Activated CD4-positive, CD25-positive, alpha-beta regulatory T cell (primary cell): ENCODE measurements at places on chromosomes 11 and 22.

GRCh38 chr11:2473361-2474058, 28.7 kb downstream of the KCNQ1 start:
- DNase-seq, result no peak

- no peak for DNase-seq
Measured at GRCh38 chr22:41636467-41636866, 15.4 kb downstream of the XRCC6 start.

- DNase-seq, result no peak
Measured at GRCh38 chr22:29469755-29470154, 10.3 kb upstream of the NEFH start.

- DNase-seq, result no peak
Measured at GRCh38 chr11:131672191-131672590, 301.8 kb downstream of the NTM start.

- DNase-seq, result no peak
Measured at GRCh38 chr11:131042041-131042390, 125.7 kb upstream of the SNX19 start.

DNA sequence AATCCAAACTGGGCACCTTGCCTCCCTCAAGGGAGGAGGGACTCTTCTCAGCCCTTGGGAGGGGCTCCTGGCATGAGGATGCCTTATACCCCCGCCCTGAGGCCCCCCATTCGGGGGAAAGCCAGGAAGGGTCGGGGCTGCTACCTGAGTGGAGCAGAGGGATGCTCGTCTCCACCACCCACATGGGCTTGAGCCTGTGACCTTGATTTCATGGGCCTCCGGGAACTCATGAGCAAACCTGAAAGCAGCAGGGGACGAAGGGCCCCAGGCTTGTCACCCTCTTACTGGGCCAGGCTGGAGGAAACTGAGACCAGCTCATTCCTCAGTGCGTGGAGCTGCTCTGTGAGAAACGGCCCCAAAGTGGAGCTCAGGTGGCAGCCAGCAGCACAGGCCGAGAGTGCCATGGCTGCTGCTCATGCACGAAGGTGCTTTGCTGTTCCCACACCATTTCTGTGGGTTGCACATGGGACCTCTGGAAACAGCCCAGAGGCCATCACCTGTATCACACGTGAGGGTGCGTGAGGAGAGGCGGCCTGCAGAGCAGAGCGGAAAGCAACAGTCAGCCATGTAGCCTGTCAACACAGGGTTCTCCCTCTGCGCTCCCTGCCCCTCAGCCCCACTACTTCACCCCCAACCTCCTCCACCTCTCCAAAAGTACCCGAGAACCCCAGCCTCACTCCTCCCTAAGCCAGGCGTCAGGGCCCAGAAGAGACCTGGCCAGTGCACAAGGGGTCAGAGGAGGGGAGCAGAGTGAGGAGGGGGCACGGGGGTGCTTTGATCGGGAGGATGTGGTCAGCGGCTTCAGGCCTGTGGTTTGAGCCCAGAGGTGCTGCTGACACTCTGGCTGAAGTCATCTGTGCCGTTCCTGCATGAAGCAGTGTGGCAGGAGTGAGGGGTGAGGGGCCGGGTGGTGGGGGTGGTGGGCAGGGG, 14.1 kb upstream of the IL2RB start:
- no peak for DNase-seq

GRCh38 chr11:20493340-20493739, 105.8 kb downstream of the PRMT3 start:
- DNase-seq, result no peak

GRCh38 chr11:85472953-85473352, 154.2 kb downstream of the DLG2 start:
- no peak for DNase-seq

DNA sequence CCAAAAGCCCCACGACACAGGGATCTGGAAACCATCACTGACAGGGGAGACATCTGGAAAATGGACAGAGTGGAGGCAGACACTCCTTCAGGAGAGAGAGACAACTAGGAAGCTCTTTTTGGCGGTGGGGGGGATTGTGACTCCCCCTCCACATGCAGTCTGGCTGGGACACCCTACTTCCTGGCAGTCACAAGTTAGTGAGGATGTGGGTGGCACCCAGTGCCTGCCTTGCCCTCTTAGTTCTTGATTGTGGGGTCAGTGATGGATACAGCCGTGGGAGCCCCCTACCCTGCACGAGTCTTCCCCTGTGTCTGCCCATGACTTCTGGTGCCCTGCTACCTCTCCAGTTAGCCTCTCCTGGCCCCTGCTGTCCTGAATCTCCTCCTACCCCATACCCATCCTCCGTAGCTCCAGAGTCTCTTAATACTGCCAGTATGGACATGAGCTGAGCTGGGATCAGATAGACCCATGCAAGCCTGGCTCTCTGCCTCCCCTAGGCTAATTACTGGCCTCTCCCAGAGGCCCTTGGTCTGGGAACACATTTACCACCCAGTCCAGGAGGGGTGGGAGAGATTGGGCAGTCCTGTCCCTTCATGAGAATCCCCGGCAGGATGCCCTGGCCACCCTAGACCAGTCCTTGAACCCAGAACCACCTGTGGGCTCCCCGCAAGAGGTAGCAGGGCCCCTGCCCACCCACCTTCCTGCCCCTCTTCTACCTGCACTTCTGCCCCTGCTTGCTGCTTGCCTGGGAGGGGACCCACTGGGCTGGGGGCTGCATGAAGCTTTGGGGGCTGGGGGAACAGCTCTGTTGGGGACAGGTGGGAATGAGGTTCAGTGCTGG, 22.8 kb downstream of the RHBDD3 start:
- DNase-seq, result no peak

DNA sequence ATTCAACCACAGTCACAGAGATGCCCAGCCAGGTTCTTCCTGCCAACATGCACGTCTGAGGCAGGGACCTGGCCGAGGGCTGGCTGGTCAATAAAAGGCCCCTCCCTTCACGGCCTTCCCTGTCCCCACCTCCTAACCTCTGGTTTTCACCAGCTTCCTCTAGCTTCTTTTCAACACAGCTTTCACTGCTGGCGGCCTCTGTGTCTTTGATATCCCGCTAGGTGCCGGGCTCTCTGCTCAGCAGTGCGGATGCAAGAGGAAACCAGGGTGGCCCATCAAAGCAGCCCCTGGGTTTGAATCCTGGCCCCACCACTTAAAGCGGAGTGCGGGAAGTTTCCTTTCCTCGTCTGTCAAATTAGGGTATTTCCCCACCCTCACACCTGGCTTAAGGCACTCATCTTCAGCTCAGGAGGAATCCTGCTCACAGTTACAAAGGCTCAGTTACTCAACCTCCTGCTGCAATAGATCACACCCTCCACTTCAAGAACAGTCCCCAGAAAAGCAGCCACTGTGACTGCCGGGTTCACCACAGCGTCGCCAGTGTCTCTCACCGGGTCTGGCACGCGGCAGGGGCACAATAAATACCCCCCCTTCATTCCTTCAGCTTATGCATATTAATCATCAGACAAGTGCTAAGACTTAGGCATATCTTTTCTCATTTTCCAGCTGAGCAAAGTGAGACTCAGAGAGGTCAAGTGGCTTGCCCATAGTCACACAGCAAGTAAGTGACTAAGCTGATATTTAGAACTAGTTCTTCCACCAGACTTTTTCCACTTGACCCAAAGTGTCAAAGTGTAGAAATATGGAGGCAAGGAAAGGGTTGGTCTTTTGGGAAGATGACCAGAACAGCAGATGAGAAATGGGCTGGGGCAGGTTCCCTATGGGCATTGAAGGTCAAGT, 45.7 kb downstream of the TXN2 start:
- peak; percentile 39 for DNase-seq

GRCh38 chr11:20762116-20762844, 92.9 kb downstream of the NELL1 start:
- DNase-seq, result no peak

DNA sequence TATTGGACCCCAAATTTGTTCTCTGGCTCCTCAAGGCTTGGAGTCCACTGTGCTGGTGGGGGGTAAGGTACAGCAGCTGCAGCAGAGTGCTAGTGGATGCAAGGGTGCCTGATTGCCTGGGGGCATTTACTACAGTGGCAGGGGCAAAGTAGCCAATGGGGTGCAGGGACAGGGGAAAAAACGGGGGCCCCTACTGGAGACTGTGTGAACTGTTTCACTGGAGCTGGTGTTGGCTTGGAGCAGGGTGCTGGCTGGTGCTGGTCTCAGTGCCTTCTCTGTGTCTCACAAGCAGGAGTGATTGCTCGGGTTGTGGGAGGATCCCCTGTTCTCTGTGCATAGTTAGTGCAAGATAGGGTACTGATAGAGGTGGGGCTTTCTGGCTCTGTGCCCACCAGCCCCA, 935.9 kb downstream of the JRKL start:
- DNase-seq, result no peak

DNA sequence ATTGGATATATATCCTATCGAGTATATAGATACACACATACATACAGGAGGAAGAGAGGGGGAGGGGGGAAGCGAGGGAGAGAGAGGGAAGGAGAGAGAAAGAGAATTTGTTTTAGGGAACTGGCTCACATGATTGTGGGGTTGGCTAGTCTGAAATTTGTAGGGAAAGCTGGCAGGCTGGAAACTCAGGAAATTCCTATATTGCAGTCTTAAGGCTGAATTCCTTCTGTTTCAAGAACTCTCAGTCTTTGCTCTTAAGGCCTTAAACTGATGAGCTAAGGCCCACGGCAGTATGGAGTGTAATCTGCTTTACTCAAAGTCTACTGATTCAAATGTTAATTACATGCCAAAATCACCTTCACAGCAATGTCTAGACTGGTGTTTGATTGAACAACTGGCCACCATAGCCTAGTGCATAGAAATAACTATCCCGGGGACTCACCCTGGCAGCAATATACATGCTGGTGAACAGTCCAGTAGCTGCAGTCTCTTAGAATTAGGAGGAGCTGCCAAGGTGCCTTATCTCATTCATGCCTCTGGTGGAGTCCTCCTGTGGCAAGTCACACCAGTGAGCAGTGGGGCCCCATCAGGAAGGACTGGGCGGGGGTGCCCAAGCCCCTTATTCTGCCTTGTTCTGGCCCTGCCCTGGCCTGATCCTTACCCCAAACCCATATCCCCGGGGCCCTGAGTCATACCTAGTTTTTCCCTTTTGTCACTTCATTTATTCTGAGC, 59.7 kb upstream of the AMPD3 start:
- DNase-seq, result no peak

DNA sequence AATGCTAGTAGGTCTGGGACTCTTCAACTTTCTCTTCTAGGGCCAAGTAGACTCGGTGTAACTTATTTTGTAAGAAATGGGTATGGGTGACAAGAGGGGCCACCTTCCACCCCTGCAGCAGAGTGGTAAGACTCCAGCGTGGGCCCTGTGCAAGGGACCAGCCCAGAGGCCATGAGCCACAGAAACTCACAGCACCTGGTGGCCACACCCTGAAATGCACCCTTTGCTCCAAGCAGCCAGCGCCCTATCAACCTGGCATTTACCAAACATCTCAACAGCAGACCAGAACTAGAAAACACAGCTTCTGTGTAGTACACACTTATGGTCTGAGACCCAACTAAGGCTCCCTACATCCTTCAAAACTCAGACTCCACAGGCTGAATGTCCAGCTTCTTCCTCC, 5.7 kb downstream of the CDCA5 start:
- peak; percentile 66 for DNase-seq

- DNase-seq, result peak; percentile 35
Measured at GRCh38 chr11:10302744-10303557, 1.9 kb upstream of the ADM start.

DNA sequence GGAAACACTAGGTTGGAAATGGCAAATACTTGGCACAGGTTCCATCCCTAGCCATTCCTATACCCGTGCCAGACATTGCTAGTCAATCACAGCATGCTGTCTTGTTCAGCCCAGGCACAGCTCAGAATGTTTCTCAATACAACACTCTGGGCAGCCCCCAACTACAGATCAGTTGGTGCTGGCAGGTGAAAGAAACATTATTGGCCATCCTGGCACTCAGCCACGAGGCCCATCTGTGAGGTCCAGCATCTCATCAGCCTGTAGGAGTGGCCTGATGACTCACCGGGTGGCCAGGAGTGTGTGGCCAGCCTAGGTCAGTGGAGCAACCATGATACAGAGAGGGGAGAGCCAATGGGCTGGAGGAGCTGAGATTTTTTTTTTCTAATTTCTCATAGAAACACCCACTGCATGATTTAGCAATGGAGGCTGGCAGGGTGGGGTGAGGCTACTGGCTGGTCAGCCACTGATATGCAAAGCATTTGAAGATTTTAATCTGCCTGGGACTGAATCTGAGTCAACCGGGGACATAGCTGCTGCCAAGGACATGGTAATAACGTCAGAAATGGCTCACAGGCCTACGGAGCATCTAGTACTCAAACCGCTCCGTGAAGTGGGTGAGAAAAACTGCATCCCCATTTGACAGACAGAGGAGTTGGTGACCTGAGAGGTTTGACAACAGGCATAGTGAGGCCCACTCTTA, 5.4 kb downstream of the MYO18B start:
- DNase-seq, result no peak

DNA sequence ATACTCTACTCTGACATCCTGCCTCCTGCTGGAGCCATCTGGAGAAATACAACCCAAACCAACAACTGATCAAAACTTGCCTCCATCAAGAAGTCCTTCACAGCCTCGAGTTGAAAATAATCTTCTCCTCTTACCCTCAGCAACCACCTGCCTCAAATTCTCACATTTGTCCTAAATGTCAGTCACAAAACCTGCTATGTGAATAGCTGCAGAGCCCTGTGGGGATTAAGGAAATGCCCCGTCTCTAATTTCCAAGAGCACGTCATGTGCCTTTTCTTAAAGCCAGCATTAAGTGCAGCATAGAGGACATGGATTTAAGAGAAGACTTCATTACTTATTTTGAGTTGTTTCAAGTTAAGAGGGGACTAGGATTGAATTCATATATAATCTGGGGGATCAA, 105.9 kb downstream of the TRPC6 start:
- DNase-seq, result no peak

DNA sequence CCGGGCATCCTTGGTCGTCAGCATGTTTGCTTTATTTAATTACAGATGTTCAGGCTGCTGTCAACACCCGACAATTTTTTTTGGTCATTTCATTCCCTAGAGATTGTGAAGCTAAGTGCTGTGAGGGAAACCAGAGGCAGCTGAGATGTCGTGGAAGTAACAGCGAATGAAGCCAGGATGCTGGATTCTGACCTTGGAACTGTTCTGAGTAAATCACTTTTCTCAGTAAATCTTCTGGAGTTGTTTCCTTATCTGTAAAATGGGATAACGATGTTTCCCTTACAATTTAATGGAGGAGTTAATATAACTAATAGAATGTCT, 390 bp upstream of the CKAP5 start:
- DNase-seq, result no peak

- DNase-seq, result no peak
Measured at GRCh38 chr11:72743321-72744221, 8.6 kb downstream of the ARAP1 start.

DNA sequence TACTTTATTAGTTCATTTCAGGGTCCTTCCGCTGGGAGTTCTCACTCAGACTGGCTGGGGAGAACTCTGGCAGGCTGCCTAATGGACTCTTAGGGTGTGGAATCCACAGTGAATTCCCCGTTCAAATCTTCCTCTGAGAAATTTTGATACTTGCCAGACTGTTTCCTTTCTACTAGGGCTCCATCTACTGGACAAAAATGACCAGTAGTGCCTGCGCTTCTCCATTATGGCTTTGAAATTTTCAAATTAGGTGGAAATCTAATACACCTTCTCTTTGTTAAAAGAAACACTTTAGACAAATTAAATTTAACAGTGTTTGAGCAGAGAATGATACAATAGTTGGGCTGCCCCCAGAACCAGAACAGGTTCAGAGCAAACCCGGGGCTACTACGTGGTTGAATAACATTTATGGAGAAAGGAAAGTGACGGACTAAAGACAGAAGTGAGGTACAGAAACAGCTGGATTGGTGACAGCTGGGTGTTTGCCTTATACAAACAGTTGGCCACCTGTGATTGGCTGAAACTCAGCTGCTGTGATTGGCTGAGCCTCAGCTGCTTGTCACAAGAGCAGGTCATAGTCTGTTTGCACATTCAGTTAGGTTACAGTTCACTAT, 52.9 kb upstream of the FDX1 start:
- DNase-seq, result no peak

GRCh38 chr11:2671748-2672147, 28.0 kb downstream of the KCNQ1OT1 start:
- DNase-seq, result no peak
